Cerebellar nuclear complex (tissue), 1 donor: ENCODE measurements at places on chromosomes 1 and 21.

DNA sequence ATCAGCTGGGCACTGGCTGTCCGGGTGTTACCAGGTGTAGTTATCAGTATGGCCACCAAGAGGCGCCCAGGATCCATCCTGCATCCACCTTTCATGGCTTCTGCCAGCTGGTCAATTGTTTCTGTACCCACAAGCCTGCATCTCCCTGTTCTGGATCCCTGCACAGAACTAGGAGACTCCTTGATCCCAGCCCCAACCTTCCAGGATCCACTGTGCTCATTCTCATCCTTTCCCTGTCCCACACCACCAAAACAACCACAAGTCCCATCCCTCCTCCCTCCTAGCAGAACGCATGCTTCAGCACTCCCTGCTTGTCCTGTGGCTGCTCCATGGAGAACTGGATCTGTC, 27.2 kb upstream of the FOXE3 start:
- no peak for DNase-seq

- no peak for DNase-seq
Measured at GRCh38 chr1:220775240-220775853, 11.4 kb upstream of the MTARC1 start.

- DNase-seq, result no peak
Measured at GRCh38 chr1:116371752-116372151, 1.3 kb upstream of the ATP1A1 start.

DNA sequence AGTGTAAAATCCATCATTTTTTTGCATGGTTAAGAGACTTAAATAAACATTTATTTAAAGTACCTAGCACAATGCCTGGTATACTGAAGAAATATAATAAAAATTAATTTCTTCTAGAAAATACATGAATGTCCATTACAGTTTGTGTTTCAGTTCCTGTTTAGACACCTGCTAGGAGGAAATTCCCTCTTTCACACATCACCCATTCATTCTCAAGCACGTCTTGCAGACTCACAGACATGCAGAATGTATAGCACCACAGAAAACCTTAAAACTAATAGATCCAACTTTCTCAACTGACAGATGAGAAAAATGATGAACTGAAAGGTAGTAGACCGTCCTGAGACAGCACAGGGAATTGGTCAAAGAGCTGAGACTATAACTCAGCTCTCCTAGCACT, 172.2 kb upstream of the C8B start:
- DNase-seq, result no peak

GRCh38 chr1:113990961-113991360, 11.7 kb downstream of the OLFML3 start:
- no peak for DNase-seq

DNA sequence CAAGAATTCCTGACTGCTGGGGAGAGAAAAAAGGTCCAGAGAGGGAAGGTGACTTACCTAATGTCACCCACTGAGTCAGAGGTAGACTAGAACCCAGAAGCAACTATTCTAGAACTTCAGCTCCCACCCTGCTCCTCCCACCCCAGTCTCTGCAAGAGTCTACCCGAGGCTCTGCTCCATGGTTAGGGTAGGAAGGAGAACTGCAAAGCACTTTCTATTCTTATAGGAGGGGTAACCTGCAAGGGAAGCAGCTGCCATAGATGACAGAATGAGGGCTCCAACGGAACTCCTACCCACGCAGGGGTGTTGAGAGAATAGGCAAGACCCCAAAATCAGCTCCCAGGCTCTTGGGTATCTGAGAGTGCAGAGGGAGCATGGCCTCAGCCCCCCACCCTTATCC, 4.3 kb downstream of the SLC9A1 start:
- DNase-seq, result no peak

GRCh38 chr1:174911606-174912005, 88.1 kb upstream of the CACYBP start:
- no peak for DNase-seq

DNA sequence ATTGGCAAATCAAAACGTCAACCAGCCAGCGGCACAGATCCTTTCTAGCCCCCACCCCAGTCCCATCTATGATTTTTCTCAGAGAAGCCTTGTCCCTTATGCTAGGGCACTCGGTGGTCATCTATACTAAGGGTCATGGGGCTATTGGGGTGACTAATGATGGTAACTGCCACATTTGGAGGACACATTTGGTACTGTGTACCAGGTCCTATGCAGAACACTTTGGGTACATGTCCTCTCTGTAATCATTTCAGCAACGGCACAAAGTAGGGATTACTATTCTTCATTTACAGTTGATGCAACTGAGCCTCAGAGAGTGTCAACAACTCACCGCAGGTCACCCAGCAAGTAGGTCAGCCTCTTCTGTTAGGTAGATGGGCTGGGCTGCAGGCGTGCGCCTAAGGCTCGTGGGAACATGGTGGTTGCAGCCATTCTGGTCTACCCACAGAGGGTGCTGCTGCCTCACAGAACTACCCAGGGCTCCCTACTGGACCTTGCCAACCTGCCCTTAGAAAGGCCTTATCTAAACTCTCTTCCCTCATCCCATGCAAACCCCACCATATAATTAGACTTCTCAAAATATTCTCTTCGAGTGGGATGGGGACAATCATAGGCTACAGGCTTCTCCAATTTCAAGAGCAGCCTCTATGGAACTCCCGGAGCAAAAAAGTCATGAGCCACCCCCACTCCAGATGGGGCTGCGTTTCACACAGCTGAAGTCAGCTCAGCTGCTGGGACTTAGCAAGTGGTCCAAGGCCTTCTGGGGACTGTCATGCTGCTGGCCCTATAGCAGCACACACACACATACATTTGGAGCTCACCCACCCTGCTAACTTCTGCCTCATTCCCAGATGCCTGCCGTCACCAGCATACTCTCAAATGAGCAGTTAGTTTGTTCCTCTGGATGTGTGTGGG, 5.8 kb upstream of the SDHB start:
- peak; percentile 26 for DNase-seq
